ENCODE measurements at places on chromosomes 13 and 19.
A peak's percentile ranks its signal among the peaks of the same experiment; 100 is the strongest.

- no peak for DNase-seq
Measured at GRCh38 chr19:7933411-7933810, 7.5 kb upstream of the CTXN1 start.

DNA sequence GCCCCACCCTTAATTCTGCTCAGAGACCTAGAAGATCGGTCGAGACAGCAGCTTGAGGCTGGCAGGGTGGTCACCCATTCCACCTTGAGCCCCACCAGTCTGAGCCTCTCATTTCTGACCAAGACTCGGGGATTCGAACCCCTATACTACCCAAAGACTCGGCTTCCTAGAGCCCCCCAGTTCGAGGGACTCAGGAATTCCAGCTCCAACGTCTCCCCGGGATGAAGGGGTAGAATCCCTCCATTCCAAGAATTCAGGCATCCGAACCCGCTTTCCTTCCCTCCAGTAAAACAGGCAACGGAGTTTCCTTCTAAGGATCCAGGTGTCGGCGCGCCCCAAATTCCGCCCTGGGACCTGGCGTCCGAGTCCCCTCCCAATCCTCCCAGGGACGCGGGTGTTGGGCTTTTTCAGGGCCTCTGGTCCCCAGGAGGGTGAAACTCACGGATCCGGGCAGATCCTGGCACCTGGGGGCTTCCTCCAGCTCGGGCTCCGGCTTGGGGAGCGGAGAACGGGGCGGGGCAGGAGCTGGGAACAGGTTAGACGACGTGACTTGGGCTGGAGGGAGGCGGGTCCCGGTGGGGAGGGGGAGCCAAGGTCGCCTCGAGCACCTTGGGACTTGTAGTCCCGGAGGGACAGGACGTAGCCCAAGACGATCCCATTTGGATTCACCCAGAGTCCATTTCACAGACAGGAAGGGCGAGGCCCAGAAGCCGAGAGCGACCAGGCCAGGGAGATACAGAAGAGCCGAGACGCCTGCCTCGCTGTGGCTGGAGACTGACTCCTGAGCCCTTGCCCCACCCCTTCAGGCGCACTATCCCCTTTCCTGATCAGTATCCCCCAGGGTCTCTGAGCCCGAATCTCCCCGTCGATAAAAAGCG is at the start of gene PPP1R13L:
PPP1R13L (minus strand) TSS at position 513 of the 878 bp plus-strand sequence. CDS start 6,751 bp downstream, outside the sequence.
- DNase-seq, result no peak

GRCh38 chr13:97179501-97179900 is 42.6 kb upstream of the MBNL2 start:
- no peak for DNase-seq

DNA sequence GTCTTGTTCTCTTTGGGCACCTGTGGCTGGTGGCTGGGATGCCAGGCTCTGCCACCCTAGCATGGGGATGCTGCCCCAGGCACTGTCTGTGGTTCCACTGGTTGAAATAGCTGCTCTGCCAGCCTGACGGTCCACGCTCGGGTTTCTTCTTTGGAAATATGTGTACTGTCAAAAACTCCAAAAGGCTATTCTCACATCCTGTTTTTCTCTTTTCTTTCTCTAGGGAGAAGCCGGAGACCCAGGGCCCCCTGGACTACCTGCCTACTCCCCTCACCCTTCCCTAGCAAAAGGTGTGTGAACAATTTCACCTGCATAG is 115.0 kb downstream of the RAB20 start:
- no peak for DNase-seq

DNA sequence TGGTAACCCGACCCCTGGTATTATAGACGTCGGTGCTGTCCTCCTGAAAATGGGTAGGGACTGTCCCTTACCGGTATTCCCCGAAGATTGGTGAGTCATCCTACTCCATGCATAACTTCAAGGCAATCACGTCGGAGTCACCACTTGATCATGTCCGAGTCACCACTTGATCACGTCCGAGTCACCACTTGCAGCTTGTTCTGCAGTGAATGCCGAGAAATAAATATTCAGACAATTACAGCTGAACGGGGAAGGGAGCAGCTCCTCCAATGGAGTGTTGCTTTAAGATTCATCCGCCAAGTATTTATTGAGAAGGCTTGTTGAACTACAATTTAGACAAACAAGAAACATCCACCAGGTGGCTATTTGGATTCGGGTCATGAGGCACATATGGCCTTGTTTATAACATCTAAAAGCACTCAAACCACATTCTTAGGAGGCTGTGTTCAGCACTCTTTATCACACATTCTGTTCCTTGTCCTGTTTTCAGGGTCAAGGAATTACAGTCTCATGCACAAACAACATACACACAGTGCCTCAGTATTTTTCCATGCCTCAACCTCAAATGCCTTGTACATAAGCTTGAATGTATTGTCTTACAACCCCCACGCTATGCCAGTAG is 43.1 kb downstream of the ZNF726 start:
- peak; percentile 93 for DNase-seq

DNA sequence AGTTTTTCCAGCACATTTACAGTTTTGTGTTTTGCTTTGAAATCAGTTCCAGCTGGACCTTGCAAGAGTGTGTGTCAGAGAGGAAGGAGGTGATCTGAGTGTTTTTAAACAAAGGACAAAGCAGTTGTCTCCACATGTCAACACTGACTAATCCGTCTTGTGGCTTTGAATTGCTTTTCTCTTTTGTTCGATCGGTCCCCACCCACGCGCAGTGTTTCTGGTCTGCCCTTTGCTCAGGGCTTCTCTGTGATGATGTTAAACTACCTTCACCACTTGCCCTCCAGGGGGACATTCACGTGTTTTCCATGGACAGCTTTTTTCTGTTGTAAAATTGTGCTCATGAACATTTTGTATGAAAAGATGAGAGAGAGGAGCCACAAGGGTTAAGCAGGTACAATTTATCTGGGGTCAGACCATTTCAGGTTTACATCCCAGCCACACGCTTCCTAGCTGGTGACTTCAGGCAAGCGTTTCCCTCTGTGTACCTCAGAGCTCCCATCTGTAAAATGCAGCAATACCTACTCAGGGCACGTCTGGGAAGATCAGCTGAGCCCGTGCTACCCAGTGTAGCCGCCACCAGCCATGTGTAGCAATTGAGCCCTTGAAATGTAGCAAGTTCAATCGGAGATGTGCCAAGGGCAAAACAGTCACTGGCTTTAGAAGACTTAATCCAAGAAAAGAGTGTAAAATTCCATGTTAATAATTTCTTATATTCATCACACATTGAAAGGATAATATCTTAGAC is 13.5 kb upstream of the PLA2G4C start:
- DNase-seq, result peak; percentile 33

GRCh38 chr13:85997587-85997986 is 198.4 kb upstream of the SLITRK6 start:
- DNase-seq, result no peak

DNA sequence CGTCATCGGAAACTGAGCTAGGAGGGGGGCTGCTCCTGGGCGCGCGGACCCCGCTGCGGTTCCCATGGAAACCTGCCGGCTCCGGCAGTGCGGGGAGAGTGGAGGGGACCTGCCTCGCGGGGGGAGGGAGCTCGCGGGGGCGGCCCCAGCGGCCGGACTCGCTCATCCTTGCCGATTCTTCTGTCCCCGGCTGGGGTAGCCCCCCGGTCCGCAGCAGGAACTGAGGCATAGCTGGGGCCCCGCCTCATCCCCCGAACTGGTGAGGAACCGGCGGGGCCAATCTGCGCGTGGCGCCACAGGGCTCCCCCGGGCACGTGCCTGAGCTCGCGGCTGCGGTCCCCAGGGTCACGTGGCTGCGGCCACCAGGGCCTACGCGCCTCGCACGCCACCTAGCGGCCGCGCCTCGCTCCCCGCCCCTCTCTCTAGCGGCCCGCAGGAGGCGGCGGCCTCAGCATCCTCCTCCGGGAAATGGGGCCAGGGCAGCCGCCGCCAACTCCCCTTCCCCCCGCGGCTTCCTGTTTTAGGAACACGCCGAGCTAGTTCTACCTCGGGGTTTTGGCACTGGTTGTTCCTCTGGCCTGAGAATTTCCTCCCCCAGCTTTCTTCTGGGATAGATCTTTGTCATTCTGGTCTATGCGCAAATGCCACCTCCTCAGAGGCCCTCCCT is 1.7 kb upstream of the ELAVL3 start:
- peak; percentile 81 for DNase-seq

DNA sequence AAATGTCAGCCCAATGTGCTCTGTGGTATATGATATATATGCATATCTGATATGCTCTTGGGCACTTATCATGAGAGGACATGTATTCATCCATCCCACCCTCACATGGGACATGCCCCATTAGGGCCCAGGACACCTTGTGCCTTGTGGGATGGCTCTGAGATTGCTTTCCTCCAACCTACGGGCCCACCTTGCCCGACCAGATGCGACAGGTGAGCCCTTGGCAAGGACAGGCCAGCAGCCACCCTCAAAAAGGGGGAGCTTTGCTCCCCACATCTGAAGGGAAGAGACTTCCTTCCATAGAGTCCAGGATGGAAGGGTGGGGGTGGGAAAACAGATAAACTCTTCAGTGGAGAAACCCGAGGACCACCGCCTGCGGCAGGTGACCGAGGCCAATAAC is 58.6 kb downstream of the SLC7A1 start:
- no peak for DNase-seq

- no peak for DNase-seq
Measured at GRCh38 chr19:50416034-50416977, 2.4 kb upstream of the SPIB start.

GRCh38 chr19:41746593-41747227 is 8.6 kb upstream of the CEACAM6 start:
- peak; percentile 56 for DNase-seq

- peak; percentile 43 for DNase-seq
Measured at GRCh38 chr13:51785712-51786424, 18.1 kb downstream of the DHRS12 start.

- DNase-seq, result no peak
Measured at GRCh38 chr19:32945260-32945659, 26.5 kb downstream of the CEP89 start.

DNA sequence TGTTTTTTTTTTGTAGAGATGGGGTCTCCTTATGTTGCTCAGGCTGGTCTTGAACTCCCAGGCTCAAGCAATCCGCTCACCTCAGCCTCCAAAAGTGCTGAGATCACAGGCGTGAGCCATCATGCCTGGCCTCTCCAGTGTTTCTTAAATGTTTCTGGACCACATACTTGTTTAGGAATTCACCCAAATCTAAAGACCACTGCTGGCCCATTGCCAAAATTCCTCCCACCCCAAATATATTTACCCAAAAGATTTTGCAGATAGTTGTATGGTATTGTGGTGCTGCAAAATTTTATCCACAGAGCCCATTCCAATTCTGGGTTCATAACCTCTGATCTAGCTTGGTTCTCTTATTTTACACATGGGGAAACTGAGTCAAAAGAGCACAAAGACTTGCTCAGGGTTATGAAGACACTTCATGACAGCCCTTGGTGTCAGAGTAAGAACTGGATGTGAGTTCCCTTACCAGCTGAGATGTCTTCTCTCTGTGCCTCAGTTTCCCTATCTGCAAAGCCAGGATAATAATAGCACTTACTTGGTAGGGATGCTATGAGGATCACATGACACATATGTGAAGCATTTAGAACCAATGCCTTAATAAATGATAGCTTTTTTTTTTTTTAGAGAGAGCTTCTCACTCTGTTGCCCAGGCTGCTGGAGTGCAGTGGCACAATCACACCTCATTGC is 10.9 kb downstream of the NFILZ start:
- DNase-seq, result no peak

DNA sequence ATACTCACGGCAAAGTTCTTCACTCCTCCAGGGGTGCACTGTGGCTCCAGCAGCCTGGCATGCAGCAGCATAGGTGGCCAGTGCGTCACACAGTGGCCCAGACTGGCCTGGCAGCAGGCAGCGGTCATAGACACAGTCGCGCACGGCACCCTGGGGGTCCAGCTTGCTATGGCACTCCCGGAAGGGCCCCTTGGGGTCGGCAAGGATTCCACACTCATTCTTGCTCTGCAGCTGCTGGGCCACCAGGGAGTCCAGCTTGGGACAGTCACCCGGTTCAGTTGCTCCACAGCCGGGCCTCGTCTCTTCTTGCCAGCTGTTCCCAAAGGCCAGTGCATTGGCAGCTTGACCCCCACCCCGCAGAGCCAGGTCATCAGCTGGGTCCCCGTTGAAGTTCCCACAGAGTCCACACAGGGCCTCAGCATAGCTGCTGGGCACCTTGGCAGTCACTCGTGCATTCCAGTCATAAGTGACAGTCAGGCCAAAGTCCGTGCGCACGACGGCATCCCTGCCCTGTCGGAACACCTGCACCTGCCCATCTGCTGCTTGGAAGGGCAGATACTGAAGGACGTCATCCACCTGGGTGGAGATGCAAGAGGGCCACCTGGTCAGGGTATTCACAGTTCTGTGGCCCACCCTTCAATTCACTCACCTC is 20.6 kb downstream of the FCGBP start:
- DNase-seq, result no peak

- no peak for DNase-seq
Measured at GRCh38 chr13:109989155-109989554, 202.8 kb upstream of the IRS2 start.

DNA sequence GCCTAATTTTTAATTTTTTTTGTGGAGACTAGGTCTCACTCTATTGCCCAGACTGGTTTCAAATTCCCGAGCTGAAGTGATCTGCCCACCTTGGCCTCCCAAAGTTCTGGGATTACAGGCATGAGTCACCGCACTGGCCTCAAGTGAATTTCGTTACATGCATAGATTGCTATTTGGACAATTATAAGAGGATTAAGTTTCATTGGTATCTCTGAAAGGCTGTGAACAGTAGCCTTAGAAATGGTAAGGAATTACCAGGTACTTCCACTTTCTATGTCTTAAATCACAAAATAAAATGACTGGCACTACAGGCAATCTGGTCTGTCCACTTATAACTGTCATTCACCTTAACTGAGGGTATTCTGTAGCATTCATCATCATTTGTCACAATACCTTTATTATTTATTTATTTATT is 2.9 kb upstream of the CCDC9 start:
- DNase-seq, result peak; percentile 85

- no peak for DNase-seq
Measured at GRCh38 chr19:38267761-38268483, 3.5 kb downstream of the SPINT2 start.

- DNase-seq, result no peak
Measured at GRCh38 chr13:45615501-45616101, at the start of gene ERICH6B. TSS of gene ERICH6B (minus strand) at chr13:45615739. CDS start at chr13:45597005, 18,734 bp downstream.

- DNase-seq, result peak; percentile 30
Measured at GRCh38 chr19:32224371-32225244, 120.8 kb upstream of the ZNF507 start.

GRCh38 chr13:113777311-113778260 is 18.6 kb downstream of the TMEM255B start:
- DNase-seq, result no peak

DNA sequence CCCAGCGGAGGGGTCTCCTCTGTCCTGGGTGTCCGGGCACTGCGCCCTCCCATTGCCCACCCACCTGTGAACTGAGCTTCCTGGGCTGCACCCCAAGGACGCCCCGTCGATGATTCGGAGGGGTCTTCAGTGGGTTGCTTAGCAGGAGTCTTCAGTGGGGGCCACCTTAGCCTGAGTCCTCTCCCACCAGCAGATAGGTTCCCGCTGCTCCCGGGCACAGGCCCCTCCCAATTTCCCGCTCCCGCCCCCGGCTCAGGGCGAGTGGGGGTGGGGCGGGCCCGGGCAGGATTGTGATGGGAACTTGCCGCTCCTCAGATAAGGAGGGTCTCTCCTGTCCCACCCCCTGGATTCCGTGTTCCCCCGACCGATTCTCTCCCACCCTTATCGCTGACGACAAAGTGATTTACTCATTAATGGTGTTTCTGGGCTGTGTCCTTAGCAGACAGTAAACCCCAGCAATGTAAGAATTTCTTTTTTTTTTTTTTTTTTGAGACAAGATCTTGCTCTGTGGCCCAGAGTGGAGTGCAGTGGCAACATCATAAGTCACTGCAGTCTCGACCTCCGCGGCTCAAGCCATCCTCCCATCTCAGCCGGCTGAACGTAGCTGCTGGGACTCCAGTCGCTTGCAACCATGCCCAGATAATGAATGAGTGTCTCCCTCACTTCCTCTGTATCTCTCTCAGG is 655 bp upstream of the S1PR5 start:
- DNase-seq, result no peak

GRCh38 chr19:12126707-12127106 is 13.4 kb downstream of the ZNF20 start:
- DNase-seq, result no peak

Measured in H4 (cell line).